ENCODE measurements at places on chromosomes 2 and 18.

GRCh38 chr18:51537487-51537886 is 340.0 kb upstream of the MEX3C start:
- DNase-seq: peak; percentile 73

DNA sequence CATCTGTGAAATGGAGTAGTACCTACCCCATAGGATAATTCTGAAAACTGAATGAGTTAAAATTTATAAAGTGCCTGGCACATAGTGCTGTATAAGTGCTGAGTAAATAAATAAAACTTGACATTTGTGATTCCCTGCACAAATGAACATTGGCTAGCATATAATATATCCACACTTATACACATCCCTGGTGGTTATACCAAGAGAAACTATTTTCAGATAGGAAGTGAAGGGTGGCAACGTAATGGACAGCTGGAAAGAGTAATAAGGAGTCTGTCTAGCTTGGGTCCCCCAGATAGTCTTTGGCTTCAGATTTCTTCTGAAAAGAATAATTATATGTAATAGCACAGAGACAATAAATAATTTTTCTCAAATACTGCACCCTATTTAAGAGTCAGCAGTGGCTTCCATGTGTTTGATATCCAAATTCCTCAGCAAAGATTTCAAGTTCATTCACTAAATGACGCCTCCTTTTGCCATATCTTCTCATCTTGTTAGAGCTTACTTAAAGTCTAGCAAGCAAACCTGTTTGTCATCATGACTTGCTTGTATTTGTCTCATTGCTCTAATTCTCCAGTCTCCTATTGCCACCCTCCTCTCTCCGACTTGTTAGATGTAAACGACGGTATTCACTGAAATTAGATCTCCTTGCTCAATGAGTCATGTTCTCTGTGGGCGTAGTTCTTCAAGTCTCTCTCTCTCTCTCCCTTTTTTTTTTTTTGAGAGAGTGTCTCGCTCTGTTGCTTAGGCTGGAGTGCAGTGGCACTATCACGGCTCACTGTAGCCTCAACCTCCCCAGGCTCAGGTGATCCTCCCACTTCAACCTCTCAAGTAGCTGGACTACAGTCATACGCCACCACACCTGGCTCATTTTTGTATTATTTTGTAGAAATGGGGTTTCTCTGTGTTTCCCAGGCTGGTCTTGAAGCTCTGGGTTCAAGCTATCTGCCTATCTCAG is 8.7 kb upstream of the ADGRF3 start:
- no peak for DNase-seq

DNA sequence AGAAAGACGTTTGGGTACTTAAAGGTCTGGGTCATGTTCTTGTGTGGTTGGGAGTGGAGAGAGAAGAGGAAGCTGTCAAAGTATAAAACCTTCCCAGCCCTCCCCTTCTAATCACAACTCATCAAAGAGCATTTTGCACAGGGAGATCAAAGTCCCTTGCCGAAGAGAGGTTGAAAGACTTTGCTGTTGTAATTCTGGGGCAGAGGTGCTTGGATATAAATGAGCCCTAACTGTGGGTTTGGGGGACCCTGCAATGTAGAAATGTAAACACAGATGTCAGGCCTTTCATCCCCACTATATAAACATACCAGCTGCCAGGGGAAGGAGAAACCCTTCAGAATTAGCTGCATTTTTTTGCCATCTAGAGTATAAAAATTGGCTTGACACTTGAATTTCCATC is 182.1 kb downstream of the ETAA1 start:
- peak; percentile 32 for DNase-seq

- no peak for DNase-seq
These were observed 286.6 kb downstream of the MYT1L start for GRCh38 chr2:2044269-2045057.

- DNase-seq: no peak
These were observed 95.2 kb downstream of the ZEB2 start for GRCh38 chr2:144424559-144425240.

GRCh38 chr2:9473985-9474360 is 378 bp upstream of the IAH1 start:
- DNase-seq: peak; percentile 58

- DNase-seq: peak; percentile 84
These were observed 39.5 kb upstream of the CYP1B1 start for GRCh38 chr2:38115216-38116032.

GRCh38 chr18:48138660-48139430 is 208.4 kb upstream of the SMAD2 start:
- peak; percentile 43 for DNase-seq

DNA sequence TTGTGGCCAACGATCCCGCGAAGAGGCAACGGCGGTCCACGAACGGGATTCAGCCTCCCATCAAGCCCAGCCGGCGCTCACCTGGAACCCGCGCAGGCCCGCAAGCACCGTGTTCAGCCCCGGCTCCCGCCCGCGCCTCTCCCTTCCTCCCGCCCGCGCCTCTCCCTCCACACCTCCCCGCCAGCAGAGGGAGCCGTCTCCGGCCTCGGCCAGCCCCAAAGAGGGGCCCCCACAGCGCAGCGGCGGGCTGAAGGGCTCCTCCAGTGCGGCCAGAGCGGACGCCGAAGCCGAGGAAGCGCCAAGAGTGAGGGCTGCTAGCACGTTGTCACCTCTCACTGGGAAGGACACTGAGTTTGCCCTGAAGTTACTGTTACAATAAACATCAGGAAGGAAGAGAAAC is 55.3 kb upstream of the LAPTM4A start:
- DNase-seq: peak; percentile 70

GRCh38 chr18:11553098-11553940 is 56.1 kb upstream of the SLC35G4 start:
- DNase-seq: peak; percentile 23

DNA sequence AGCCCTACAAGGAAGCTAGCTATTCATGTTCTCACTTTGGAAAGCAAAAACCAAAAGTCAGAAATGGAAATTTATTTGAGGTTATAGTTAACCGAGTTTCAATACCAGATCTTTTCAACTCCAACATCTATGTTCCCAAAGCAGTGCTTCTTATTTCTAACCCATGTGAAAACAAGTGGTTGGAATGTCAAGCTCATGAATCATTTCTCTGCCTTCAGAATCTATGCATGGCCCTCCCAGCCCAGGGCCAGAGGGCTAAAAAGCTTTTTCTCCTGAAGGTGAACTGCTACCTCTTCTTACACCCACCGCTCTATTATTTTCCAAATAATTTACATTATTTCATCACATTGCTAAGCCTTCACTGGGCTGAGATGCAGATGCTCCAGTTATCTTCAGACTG is 158.4 kb downstream of the SP3 start:
- DNase-seq: no peak

DNA sequence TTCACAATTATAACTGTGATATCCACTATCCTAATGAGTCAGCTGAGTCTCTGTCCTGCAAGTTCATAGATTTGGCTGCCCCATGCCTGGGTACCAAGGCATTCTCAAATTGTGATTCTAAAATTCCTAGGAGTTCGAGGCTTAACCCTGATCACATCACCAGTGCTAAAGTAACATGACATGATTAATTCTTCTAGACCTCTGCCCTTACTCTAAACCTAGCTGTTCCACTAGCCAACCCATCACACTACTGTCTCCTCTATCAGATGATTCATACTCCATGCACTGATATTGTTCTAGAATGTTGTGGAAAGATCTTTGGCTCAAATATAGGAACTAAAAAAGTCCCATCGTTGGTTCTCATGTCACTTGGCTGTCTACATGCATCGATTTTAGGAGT is 487.6 kb downstream of the PIK3C3 start:
- DNase-seq: no peak

DNA sequence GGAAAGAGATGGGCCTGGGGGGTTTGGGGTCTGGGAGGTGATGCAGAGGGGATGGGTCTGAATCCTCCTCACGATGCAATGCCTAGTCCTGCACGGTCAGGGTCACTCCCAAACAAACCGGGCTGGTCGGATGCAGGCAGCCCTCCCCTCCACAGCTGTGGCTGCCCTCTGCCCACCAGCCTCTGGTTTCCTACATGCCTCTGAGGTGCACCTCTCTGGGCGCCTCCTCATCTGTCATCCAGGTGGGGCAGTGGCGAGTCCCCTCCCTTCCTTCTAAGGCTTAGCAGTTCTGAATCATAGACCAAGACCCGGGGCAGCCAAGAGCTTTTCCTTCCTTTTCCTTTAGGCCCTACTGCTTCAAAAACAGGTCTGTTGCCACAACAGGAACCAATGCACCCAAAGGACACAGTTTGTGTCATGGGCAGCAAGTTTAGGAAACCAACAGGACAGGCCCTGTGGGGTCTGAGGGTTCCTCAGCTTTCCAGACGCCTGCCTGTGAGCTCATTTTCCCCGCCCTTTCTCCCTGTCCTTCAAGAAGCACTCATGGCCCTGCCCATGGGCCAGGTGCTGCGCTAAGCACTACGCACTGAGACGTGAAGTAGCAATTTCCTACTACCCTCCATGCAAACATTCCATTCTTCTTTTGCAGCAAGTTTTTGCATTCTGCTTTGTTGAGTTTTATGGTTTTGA is 6.5 kb upstream of the MAL start:
- DNase-seq: no peak

DNA sequence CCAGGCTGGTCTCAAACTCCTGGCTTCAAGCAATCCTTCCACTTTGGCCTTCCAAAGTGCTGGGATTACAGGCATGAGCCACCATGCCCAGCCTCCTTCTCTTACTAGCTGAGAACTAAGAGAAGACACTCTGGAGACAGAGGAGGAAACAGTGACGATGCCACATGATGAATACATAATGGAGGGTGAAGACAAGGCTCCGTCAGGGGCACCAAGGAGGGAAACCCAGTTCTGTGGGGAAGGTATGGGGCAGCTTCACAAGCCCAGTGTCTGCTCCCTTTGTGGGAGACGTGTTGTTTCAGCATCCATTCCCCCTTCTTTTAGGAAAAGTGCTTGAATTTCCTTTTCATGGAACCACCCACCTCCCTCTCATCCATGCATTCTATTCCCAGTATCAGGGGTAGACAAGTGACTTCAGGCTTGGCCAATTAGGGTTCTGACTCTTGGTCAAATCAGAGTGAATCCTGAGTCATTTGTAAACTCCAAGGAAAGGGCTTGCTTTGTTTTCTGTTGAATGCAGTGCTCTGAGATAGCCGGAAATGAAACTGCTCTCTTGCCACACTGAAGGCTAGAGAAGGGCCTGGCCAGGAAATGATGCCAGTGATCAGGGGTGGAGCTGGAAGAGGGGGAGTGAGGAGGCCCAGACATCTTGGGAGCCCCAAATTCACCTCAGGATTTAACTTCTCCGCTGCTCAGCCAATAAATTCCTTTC is 23.7 kb downstream of the TMEM127 start:
- no peak for DNase-seq

DNA sequence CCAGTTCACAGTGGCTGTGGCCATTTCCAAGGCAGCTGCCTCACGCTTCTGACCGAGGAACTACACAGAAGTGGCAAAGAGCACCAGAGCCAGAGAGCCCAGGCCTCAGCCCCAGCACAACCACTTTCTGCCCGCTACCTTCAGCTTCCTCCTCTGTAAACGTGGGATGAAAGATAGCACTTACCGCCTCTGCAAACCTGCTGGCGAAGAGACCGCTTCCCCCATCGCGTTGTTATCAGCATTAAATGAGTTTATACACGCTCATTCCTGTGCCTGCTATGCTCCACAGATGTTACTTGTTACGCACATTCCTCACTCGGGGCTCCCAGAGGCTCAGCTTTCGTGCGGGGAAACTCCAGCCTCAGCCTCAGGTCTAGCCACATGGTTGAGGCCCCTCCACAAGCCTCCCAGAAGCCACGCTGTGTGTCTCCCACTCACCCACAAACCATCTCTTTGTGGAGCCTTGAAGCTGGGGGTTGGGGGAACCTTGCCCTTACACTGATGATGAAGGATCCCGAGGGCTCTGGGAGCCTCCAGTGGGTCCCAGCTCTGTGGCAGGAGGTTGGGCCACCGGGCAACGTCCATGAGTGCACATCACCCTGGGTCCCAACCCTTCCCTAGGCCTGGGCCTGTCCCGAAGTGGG is 63.3 kb upstream of the SMAD7 start:
- DNase-seq: no peak

GRCh38 chr2:222057347-222058073 is 241.3 kb downstream of the PAX3 start:
- no peak for DNase-seq

DNA sequence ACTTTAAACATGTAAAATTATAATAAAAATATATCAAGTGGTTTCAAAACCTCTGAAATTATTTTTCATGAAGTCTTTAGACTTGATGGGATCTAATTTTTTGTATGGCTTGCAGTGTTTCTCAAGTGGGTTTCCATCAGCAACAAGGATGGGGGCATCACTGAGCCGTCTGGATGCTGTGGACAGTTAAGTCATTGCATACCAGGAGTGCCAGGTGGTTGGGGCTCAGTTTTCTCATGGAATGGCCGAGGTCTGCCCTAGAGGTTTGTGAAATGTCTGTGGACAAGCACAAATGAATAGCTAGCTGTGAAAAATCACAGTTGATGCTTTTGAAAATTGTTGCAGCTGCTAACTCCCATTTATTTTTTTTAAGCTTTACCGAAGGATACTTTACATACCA is 1.7 kb downstream of the PRELID3A start:
- no peak for DNase-seq

- DNase-seq: peak; percentile 76
These were observed 344.0 kb downstream of the PIK3C3 start for GRCh38 chr18:42298759-42299675.

DNA sequence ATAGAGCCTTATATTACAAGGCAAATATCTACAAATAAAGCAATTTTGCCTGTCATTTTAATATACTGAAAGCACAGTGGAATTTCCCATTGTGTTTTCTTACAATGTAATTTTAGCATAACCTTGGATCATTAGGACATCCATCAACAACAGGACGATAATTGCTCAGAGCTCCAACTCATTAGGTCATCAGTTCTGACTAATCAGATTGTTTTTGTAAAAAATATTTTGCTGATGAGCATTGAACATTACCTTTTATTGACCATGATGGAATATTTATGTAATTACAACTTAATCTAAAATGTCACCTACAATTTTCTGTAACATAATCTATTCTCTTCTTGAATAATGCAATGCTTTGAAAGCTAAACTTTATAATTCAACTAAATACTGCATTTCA is 215.3 kb upstream of the DSEL start:
- DNase-seq: no peak

- DNase-seq: no peak
These were observed 616.8 kb downstream of the NR4A2 start for GRCh38 chr2:155715705-155716104.

DNA sequence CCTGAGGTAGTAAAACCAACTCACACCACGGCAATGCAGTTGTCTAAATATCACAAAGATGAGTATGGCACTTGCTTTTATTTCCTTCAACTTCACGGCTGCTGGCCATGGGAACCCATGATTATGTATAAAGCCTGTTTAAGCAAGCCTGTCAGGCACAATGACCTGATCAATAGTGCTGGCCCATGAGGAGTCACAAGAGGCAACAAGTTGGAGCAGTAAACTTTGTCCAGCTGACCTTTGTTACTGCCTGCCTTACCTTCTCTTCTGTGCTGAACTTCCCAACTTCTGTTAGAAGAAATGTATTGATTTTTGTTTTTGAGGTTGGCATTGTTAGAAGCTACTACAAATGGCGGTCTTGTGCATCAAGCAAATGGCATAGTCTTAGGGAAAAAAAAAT is 151.9 kb downstream of the RAB3GAP1 start:
- peak; percentile 10 for DNase-seq

Data from small intestine (tissue), 16 donors.